ENCODE measurements at places on chromosomes 13 and 19.

- DNase-seq: peak; percentile 44
Measured at GRCh38 chr13:40187324-40187795, 479.1 kb downstream of the FOXO1 start.

DNA sequence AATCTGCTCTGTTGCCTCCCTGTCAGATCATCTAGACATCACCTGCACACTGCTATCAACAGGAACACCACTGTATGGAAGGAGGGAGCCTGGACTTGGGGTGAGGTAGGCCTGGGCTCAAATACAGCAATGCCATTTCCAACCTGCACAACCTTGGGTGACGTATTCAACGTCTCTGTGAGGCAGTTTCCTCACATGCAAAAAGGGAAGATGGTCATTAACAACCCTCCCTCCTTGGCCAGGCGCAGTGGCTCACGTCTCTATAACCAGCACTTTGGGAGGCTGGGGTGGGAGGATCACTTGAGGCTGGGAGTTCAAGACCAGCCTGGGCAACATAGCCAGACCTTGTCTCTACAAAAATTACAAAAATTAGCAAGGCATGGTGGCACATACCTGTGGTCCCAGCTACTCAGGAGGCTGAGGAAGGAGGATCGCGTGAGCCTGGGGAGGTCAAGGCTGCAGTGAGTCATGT is 13.1 kb downstream of the XRCC1 start:
- DNase-seq: no peak

GRCh38 chr19:14516048-14516534 is 2.1 kb downstream of the DNAJB1 start:
- DNase-seq: no peak

DNA sequence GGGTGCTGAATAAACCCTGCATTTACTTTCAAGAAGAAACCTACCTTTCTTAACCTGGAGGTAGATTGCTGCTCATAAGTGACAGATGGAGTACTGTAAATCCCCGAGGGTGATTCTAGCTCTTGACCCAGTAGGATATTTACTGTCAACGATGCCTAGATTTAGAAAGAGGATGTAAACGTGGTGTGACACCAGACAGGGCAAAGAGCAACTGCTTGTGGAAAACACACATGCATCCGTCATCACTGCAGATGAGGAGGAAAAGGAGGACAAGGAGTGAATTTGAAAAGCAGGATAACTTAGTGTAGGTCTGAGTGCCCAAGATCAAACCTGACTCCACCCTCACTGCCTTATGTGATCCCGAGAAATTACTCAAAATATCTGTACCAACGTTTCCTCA is 9.8 kb upstream of the CLN5 start:
- no peak for DNase-seq

DNA sequence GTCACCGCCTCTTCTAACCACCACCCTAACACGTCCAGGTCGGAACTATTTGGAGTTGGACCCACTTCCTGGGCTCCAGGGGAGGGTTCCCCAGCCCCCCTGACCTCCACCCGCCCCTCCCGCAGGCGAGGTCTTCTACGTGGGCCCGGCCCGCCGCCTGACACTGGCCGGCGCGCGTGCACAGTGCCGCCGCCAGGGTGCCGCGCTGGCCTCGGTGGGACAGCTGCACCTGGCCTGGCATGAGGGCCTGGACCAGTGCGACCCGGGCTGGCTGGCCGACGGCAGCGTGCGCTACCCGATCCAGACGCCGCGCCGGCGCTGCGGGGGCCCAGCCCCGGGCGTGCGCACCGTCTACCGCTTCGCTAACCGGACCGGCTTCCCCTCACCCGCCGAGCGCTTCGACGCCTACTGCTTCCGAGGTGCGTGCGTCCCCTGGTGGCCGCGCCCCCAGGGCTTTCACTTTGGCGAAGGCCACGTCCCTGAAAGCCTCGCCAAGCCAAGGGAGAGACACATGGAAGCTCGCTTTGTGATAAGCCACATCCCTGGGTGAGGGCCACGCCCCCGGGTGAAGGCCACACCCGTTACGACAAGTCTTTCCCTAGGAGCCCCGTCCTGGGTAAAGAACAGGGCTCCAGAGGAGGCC is 13.2 kb downstream of the NCAN start:
- DNase-seq: peak; percentile 50

DNA sequence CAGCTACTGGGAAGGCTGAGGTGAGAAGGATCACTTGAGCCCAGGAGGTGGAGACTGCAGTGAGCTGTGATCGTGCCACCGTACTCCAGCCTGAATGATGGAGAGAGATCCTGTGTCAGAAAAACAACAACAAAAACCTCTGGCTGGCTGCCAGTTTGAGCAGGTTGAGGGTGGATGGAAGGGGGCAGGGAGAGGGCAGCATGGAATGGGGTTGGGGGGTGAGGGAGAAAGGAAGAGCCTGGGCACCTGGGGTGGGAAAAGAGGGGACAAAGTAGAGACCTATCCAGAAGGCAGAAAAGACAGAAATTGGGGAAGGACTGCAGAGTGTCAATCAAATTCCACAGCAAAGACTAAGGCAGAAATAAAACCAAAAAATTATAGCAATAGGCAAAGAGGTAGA is 4.7 kb downstream of the SLC1A5 start:
- DNase-seq: no peak

- DNase-seq: no peak
Measured at GRCh38 chr19:49155820-49156346, 687 bp upstream of the HRC start.

DNA sequence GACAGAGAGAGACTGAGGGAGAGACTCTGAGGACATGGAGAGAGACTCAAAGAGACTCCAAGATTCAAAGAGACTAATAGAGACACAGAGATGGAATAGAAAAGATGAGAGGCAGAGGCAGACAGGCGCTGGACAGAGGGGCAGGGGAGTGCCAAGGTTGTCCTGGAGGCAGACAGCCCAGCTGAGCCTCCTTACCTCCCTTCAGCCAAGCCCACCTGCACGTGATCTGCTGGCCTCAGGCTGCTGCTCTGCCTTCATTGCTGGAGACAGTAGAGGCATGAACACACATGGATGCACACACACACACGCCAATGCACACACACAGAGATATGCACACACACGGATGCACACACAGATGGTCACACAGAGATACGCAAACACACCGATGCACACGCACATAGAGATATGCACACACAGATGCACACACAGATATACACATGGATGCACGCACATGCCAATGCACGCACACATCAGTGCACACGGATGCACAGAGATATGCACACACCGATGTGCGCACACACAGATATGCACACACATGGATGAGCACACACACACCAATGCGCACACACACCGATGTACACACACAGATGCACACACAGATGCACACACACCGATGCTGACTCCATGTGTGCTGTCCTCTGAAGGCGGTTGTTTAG is 3.3 kb upstream of the F10 start:
- no peak for DNase-seq

DNA sequence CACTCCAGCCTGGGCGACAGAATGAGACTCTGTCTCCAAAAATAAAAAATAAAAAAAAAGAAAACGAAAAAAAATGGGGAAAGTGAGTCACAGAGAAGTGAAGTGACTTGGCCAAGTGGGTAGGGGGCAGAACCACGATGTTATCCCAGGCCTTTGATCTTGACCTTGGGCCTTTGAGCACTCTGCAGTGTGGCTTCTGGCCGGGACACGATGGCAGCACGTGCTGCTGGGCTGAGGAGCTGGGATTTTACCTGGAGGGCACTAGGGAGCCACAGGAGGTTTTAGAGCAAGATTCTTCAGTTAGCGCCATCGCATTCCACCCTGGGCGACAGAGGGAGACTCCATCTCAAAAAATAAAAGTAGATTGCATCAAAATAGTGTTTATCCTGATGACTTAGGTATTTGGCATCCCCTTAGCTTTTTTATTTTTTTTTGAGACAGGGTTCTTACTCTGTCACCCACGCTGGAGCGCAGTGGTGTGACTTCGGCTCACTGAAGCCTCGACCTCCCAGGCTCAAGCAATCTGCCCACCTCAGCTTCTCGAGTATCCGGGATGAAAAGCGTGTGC is 4.3 kb upstream of the TLE5 start:
- no peak for DNase-seq

DNA sequence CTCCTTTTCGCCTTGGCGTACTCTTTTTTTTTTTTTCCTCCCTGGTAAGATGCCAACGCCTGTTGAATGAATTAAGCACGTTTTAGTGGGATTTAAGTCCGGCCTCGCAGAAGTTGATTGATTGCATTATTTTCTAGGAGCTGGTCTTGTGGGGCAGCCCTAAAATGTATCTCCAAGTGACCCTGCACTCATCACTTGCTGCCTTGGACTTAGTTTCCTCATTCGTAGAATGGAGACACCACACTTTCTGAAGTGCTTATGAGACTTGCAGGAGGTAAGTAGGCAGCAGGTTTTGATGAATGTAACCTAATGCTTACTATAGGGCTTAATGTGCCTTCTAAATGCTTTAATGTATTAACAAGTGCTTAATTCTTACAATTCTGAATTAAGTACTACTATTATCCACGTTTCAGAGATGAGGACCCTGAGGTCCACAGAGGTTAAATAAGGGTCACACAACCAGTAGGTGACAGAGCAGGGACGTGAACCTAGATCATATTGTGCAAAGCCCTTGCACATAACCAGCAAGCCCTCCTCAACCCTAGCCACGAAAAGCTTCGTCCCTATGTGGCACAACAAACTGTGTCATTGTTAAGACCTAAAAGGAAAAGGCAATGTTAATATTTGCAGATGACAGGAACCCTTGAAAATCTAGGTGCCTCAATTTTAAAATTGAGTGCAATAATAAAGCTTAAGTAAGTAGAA is 514 bp upstream of the ARGLU1 start:
- no peak for DNase-seq

- DNase-seq: no peak
Measured at GRCh38 chr19:45601524-45602374, at the start of gene GPR4. Gene GPR4 (minus strand): TSS chr19:45602212. CDS start chr19:45591866, 10,346 bp downstream.

DNA sequence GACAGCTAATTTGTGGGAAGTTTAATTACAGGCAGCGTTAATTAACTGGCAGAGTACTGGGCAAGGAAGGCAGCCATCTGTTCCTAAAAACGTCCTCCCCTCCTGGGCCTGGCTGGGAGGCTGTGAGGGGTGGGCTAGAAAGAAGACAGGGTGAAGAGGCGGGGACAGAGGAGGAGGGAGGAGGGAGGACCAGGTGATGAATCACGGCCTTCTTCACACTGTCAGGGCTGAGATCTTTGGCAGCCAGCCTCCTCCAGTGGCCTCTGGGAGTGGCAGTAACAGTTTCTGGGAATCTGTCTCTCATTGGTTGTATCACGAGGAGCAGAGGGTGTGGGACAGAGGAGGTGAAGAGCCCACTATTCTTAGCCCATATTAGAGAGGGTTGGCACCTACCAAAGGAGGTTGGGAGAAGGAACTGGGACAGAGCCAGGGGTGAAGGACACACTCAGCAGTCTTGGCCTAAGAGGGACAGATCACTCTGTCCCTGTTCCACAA is 9.6 kb upstream of the ZNRF4 start:
- no peak for DNase-seq

DNA sequence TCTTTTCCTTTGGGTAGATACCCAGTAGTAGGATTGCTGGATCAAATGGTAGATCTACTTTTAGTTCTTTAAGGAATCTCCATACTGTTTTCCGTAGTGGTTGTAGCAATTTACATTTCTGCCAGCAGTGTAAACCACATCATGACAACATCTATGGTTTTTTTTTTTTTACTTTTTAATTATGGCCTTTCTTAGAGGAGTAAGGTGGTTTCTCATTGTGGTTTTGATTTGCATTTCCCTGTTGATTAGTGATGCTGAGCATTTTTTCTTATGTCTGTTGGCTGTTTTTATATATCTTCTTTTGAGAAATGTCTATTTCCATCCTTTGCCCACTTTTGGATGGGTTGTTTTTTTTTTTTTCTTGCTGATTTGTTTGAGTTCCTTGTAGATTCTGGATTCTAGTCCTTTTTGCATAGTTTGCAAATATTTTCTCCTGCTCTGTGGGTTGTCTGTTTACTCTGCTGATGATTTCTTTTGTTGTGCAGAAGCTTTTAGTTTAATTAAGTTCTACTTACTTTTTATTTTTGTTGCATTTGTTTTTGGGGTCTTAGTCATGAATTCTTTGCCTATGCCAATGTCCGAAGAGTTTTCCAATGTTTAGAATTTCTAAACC is 38.8 kb downstream of the TDRD3 start:
- no peak for DNase-seq

- no peak for DNase-seq
Measured at GRCh38 chr13:68810660-68811059, 1297.0 kb upstream of the ATXN8OS start.

DNA sequence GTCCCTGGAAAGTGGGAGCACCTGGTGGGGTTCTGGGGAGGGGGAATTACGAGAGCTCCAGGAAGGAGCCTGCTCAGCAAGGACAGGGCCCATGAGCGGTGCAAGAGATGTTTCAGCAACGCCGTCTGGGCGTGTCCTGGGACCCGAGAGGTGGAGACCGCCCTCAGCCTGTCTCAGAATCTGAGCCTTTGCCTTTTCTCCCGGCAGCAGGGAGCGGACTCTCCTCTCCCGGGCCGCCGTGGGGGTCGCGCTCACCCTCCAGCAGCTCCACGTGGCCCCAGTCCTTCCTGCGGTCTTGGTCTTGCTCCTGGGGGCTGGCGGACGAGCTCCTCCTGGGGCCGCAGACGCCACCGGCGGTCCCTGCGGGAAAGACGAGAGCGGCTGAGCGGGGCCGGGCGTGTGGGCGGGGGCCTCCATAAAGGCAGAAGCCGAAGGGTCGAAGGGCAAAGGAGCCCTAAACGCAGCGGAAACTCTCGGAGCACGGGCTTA is 714 bp downstream of the POLRMT start:
- DNase-seq: no peak

GRCh38 chr13:111562716-111563115 is 242.3 kb downstream of the TEX29 start:
- no peak for DNase-seq

DNA sequence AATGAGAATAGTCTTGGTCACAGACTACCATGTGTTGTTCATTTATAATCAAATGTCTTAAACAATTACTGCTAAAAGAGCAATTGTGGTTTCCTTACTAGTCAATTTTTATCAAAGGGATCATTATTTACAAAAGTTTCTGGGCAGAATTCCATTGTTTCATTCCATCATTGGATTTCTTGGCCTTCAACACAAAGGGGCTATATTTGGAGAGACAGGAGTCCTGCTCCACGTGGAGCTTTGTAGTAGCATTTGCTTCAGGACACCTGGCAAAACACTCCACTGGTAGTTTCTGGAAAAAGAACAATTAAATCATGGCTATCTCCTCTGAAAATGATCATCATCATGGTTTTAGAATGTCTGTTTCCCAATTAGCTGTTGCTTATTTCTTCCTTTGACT is 22.3 kb upstream of the STARD13 start:
- no peak for DNase-seq

DNA sequence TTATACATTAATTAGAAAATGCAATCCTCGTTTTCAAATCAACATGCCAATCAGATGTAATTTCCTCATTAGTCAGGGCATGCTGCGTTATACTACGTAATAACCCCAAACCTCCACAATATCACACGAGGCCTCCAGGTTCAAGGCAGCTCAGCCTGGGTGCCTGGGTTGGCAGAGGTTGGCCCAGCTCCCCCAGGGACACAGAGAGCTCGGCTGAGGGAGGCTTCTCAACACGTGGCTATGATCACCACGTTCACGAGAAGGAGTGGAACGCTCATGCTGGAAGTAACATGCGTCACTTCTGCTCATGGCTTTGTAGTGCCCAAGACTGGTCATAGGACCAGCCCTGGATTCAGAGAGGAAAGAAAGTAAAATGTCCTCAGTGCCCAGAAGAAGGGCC is 144.9 kb upstream of the SOX1 start:
- no peak for DNase-seq

All from stimulated activated CD8-positive, alpha-beta memory T cell treated with anti-CD3 and anti-CD28 coated beads, Interleukin-4, amount 100 ng/mL, for 4 hours (primary cell).